Activated naive CD4-positive, alpha-beta T cell treated with Interleukin-2 at 50 U/mL for 16 hours (primary cell): ENCODE measurements at places on chromosomes 1 and 21.

- peak; percentile 43 for DNase-seq
Observed at GRCh38 chr1:24981631-24982005, 51.5 kb upstream of the RUNX3 start.

DNA sequence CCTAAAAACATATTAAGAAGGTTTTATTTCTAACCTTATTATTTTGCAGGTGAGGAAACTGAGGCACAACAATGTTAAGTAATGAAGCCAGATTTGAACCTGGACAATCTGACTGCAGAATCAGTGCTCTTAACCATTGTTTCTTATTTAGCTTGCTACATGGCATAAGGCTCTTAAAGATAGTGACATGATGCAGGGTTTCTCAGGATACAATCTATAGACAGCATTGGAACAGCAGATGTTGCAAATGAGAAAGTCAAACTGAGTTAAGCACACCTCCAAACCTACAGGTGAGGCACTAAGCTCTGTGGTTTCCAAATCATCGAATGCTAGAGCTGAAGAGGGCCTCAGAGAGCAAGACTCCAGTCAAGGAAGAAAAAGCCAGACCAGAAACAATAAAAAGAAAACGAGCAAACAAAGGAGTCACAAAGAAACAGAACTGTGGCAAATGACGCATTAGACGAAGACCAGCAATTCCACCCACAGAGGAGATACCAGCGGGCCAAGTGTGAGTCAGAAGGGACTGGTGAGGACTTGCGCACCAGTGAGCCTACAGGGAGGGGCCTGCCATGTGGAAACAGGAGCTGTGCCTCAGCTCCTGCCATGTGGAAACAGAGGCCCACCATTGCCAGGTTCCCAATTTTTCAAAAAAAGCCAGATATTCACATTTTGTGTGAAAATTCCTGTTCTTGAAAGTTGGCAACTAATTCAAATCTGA lies 14.4 kb downstream of the CD58 start:
- DNase-seq, result peak; percentile 87

DNA sequence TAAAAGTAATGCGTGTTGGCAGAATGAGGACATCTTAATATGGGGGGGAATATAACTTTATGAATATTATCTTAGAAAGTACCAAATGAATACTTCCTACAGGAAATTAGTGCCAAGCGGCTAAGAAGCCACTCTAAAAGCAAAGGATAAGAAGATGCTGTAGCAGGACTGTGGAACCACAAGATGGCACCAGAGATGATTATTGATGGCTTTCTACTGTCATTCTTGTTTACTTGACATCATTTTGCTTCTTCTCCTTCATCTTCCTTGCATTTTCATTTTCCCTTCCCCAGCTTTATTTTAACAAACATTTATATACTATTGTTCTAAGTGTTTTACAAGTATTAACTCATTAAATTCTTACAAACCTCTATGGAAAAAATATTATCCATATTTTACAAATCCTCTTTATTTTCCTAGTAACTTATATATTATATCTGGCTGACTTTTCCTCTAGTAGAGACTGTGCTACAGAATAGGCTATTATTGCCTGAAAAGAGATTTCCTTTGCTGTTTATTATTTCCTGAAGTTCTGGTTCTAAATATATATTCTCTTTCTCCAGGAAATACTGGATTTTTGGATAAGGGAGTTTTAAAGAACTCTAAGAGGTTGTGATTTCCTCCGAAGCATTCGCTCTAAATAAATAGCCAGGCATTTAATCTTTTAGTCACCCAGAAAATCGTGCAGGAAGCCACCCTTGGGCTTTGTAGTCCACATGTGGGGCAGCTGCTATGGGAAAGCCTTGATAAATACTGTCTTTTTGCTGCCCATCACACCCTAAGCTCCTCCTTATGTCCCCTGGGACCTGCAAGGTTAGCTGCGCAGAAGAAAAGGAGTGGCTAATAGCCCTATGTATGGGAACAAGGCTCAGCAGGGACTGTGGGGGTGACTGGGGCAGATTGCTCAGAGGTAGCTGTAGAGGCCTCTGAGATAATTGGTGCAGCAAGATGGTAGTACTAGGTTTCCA lies 69.8 kb downstream of the TPR start:
- no peak for DNase-seq

GRCh38 chr1:179770887-179771502 lies 27.9 kb downstream of the FAM163A start:
- DNase-seq, result no peak

GRCh38 chr1:185719021-185719420 lies 15.2 kb upstream of the HMCN1 start:
- no peak for DNase-seq

- no peak for DNase-seq
Observed at GRCh38 chr1:25140073-25140797, 92.1 kb downstream of the SYF2 start.

- DNase-seq, result no peak
Observed at GRCh38 chr1:32715901-32716311, 13.3 kb upstream of the SYNC start.
